ENCODE measurements at places on chromosomes 12 and 14. TPM values are rescaled to one million over a fixed set of nuclear protein-coding genes. Genes with fewer than 3 reads are reported as not detected.

The SPPL3 gene
- 7.4 TPM for total RNA-seq

The CD163L1 gene
- total RNA-seq: 8.4 TPM

The RBP5 gene
- 47.1 TPM for total RNA-seq

The LMO3 gene
- not detected for total RNA-seq

The ASPG gene
- total RNA-seq: 112 TPM

The PRKCH gene
- 13.7 TPM for total RNA-seq

The RERGL gene
- 0.19 TPM for total RNA-seq

The TAS2R31 gene
- total RNA-seq: 7.4 TPM

The KRT8 gene
- 128 TPM for total RNA-seq

All from liver (tissue), 10 donors.